ENCODE measurements at places on chromosomes 16 and 17.

GRCh38 chr16:19926449-19927390 lies 42.1 kb upstream of the GPRC5B start:
- no peak for DNase-seq

GRCh38 chr17:81142301-81143199 lies 22.8 kb upstream of the PVALEF start:
- DNase-seq = peak; percentile 49

DNA sequence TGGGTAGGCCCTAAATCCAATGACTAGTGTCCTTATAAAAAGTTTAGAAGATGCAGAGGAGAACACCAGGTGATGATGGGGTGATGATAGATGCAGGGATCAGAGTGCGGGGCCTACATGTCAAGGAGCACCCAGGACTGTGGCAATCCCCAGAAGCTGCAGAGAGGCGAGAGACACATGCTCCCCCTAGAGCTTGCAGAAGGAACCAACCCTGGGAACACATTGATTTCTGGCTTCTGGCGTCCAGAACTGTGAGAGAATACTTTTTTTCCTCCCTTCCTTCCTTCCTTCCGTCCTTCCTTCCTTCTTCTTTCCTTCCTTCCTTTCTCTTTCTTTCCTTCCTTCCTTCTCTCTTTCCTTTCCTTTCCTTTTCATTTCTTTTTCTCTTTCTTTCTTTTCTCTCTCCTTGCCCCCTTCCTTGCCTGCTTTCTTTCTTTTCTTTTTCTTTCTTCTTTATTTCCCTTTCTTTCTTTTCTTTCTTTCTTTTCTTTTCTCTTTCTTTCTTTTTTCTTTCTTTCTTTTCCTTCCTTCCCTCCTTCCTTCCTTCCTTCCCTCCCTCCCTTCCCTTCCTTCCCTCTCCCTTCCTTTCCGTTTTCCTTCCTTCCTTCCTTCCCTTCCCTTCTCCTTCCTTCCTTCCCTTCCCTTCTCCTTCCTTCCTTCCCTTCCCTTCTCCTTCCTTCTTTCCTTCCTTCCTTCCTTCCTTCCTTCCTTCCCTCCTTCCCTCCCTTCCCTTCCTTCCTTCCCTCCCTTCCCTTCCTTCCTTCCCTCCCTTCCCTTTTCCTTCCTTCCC lies 134.3 kb downstream of the HAPSTR1 start:
- no peak for DNase-seq

DNA sequence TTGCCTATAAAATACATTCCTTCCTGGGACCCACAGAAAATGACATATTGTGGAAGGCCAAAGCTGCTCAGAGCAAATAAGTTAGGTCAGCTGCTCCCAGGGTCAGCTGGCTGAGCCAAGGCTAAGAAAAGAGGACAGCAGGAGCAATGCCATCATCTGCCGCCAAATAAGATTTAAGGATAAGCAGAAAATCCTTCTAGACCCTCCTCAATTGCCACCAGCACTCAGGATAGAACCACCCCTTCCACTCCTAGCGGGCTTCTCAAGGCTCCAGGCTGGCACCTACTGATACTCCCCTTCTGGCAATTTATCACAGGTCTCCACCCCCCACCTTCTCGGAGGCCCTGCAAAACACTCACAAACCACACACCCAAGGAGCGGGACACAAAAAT lies 22.9 kb downstream of the MBTPS1 start:
- no peak for DNase-seq

- DNase-seq = no peak
Observed at GRCh38 chr16:8673611-8674412, 605 bp upstream of the ABAT start.

DNA sequence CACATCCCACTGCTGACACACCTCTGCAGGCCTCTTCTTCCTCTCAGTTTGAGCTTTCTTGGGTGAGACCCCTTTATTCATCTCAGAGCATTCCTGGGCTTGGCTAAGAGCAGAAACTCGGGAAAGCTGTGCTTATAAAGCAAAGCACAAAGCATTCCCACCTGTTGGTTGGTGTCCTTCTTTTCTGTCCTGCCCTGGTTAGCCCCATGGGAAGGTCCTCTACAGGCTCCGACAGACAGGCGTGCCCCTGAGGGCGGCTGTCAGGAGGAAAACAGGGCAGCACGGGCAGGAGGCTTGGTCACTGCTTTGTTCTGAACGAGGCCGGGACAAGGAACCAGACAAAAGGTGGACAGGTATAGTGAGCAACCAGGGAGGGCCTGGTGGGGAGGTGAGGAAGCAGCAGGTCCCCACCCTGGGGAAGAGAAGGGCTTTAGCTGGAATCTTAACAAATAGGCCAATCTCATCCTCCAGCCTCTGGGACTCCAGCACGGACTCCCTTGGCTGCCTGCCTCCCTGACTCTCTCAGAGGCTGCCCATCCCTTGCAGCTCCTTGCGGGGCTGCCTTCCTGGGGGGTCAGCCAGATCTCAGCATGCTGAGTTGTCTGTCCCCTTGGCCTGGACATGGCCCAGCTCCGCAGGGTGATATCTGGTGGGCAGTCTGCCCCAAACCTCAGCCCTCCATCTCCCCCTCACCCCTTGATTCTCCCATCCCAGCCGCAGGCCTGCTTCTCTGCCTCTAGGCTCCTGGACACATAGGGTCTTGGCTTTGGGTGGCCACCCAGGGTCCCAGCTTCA lies 1.7 kb downstream of the MEOX1 start:
- DNase-seq = no peak

DNA sequence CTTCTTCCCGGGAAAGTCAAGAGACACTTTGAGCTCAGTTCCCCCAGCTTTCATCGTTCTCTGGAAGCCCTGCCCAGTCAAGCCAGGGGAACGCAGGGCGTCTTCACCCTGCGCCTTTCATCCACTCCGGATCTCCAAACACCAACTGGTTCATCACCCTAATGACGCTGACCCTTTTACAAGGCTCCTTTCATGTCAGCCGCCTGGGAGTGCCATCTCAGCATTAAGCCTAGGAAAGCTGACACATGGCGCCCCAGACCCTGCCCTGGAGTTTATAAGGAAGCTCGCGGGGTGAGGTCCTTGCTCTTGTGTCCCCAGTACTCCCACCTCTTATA lies 594 bp upstream of the DNAJC7 start:
- DNase-seq = no peak

DNA sequence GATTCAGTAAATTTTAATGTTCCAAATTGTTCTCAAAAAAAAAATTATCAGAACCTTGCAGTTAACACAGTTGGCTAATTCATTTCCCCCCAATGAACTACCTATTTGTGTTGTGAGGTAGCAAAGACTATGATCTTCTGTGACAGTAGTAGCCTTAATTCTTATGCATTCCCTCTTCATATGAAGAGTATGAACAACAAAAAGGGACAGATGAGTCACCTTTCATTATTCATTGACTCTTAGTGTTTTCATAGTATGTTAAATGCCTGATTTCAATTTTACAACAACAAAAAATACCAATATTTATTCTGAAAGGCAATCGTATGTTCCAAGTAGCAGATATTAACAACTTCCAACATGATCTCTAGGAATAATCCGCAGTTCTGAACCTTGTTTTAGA lies 3.6 kb upstream of the SLFN11 start:
- DNase-seq = no peak

GRCh38 chr16:67881621-67882161 lies 3.0 kb upstream of the NRN1L start:
- no peak for DNase-seq

- peak; percentile 73 for DNase-seq
Observed at GRCh38 chr16:53509906-53510703, 7.1 kb upstream of the AKTIP start.

GRCh38 chr17:49204516-49204915 lies 5.9 kb downstream of the GNGT2 start:
- no peak for DNase-seq

GRCh38 chr17:8855477-8856204 lies 11.8 kb downstream of the PIK3R6 start:
- DNase-seq = no peak

DNA sequence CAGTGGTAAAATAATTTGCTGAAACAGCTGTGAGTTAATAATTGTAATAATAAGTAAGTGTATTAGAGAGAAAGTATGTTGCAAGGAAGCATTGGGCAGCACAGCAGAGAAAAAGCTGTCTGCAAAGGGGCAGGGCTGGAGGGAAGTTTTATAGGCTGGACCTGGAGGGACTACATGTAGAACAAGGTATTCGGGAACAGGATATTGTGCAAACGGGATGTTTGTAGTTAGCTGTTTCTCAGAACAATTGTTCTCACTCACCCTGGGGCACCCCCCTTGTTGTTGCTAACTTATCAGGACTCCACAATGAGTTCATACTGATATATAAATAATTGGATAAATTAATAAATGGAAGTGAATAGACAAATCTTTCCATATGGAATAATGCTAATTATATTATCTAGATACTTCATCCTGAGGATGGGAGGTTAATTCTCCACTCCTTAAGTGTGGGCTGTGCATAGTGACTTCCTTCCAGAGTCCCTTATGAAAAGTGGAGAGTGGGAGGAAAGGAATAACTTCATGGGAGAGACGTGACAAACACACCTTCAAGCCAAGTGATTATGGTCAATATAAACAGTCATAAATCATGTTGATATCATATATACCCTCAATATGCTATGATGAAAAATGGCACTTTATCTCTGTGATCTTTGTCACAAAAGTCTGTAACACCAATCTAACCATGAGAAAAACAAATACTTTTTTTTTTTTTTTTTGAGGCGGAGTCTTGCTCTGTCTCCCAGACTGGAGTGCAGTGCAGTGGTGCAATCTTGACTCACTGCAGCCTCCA lies 85.4 kb downstream of the PPM1E start:
- no peak for DNase-seq

DNA sequence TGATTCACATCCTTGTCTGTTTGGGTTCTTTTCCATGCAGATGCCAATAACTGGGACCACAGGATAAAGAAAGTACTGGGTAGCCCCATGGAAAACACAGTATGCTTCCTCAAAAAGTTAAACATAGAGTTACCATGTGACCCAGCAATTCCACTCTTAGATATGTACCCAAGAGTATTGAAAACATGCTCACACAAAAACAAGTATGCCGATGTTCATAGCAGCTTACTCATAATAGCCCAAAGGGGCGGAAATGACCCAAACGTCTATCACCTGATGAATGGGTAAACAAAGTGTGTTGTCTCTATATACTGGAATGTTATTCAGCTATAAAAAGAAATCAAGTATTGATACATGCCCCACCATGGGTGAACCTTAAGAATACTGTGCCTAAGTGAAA lies 55.4 kb downstream of the CYB5B start:
- DNase-seq = no peak

DNA sequence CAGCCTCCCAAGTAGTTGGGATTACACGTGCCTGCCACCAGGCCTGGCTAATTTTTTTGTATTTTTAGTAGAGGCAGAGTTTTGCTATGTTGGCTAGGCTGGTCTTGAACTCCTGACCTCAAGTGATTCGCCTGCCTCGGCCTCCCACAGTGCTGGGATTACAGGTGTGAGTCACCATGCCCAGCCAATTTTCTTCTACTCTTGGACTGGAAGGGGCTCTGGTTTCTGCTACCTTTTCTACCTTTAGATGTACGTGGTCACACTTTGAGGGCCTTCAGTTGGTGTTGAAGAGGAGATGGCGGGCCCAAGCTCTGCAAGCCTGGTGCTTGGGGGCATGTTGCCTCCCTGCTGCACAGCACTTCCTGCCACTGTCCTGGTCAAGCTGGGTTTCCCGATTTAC lies 173.6 kb downstream of the PRKCA start:
- no peak for DNase-seq

- DNase-seq = peak; percentile 66
Observed at GRCh38 chr16:85613604-85614337, 649 bp downstream of the GSE1 start.

DNA sequence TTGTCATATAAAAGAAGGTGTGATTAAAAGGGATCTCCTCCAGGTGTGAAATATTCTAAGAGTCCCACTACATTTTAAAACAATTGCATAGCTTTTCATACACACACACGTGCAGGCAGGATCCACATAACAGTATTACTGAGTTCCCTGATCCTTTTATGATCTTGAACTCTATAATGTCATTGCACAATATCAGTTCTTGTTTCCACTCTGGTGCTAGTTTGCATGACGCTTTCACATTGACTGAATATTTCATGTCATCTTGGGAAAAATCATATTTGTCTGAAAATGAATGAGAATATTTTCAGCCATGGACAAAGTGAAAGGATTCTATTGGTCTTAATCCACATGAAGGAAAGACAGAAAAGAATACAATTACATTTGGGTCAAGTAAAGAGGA lies 703.8 kb downstream of the CDH8 start:
- DNase-seq = no peak

- DNase-seq = no peak
Observed at GRCh38 chr16:30904114-30904780, 7.8 kb downstream of the CTF1 start.

DNA sequence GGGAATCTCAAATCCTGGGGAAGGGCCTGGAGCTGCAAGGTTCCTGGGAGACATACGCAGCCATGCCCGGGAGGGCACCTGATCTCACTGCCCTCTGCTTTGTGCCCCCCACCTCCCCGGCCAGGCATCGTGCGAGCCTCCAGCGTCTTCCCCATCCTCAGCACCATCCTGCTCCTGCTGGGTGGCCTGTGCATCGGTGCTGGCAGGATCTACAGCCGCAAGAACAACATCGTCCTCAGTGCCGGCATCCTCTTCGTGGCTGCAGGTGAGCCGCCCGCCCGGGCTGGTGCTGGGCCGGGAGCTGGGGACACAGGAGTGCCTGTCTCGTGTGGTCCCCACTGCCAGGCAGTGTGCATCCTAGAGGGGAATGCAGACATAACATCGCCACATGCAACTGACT lies 19.6 kb upstream of the CACNG1 start:
- DNase-seq = no peak

- no peak for DNase-seq
Observed at GRCh38 chr16:5977329-5977728, 879.7 kb upstream of the EEF2KMT start.

- DNase-seq = no peak
Observed at GRCh38 chr17:5588584-5588983, 4.3 kb upstream of the NLRP1 start.

- DNase-seq = no peak
Observed at GRCh38 chr17:67322042-67322787, 44.2 kb downstream of the PSMD12 start.

- no peak for DNase-seq
Observed at GRCh38 chr17:63688396-63689020, 11.4 kb downstream of the LIMD2 start.

DNA sequence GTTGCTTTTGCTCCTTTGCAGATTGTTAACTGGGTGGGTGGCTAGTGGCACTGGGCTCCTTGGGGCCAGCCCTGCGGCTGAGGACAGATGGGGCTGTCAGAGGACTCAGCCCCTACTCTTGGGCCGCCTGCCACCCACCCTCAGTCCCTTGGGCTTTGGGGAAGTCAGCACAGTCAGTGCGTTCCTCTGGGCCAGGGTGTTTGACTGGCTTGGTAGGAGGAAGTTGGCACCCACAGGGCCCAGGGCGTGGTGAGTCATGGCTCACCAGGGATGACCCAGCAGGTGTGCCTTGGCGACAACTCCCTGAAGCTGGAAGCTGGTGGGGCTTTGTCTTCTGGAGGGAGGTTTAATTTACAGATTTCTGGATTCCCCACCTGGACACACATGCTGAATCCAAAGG lies 32.4 kb downstream of the HAPSTR1 start:
- peak; percentile 40 for DNase-seq

- DNase-seq = no peak
Observed at GRCh38 chr16:21560462-21560861, 38.9 kb upstream of the METTL9 start.

Data from hematopoietic multipotent progenitor cell treated with erythropoietin and hydrocortisone succinate and interleukin-3 and kit ligand, for 17 days (in vitro differentiated cells).